Liver (tissue), 10 donors: ENCODE measurements at places on chromosomes 5 and 9.

GRCh38 chr5:10427978-10428377, 13.7 kb upstream of the ROPN1L start:
- DNase-seq, result no peak

DNA sequence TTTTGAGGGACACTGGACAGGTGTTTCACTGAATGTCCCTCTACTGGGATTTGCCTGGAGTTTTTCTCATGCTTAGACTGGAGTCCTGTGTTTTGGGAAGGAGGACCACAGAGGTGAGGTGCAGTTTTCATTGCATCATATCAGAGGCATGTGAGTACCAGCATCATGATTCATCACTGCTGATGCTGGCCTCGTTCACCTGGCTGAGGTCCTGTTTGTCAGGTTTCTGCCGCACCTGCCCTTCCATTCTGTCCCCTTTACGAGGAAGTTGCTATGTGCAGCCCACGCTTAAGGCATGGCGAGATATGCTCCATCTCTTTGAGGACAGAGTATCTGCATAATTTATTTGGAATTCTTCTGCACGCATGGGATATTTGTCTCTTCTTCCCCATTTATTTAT, 162.1 kb downstream of the TENT4A start:
- no peak for DNase-seq

- no peak for DNase-seq
These were observed 10.9 kb upstream of the IL12B start for GRCh38 chr5:159341145-159341544.

- no peak for DNase-seq
These were observed 28.5 kb downstream of the FUBP3 start for GRCh38 chr9:130607640-130608420.

- DNase-seq, result no peak
These were observed 49.1 kb downstream of the MTREX start for GRCh38 chr5:55356896-55357295.

DNA sequence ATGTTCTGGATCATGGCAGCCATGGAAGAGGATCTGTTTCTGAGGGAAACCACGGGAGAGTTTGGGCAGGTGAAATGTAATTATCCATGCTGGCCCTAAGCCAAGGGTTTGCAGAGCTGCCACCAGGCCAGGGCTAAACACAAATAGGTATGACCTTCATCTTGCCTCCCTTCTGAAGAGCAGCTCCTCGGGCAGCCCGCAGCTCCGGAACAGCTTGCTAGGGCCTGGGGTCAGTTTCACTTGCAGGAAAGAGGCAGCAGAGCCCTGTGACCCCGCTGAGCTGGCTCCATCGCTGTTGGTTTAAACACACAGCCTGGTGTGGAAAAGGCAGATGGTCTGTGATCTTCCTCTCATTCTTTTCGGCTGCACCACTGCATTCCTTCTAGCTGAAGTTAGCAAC, 141.4 kb downstream of the TMEM38B start:
- DNase-seq, result no peak

- peak; percentile 10 for DNase-seq
These were observed 81.7 kb downstream of the MACROH2A1 start for GRCh38 chr5:135317286-135317685.

- DNase-seq, result no peak
These were observed 370.7 kb downstream of the ZSWIM6 start for GRCh38 chr5:61702784-61703183.

DNA sequence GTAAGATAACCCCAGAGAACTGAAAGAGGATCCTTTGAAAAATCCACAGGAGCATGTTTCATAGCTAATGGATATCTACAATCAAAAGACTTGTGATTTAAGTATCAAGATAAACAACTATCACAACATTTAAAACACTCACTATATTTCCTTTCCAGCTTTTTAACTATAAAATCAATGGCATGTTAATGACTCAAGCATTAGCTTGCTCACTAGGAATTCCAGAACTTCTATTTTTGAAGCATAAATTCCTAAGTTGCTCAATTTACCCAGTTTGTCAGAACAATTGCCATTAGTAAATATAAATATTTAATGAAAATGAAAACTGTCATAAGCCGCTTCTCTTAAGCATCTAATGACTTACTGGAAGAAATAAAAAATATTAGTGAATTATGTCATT, 355.3 kb downstream of the PRELID2 start:
- no peak for DNase-seq

GRCh38 chr5:36355516-36355915, 53.8 kb upstream of the RANBP3L start:
- no peak for DNase-seq

- no peak for DNase-seq
These were observed 162.1 kb downstream of the CCDC192 start for GRCh38 chr5:127865273-127865672.

DNA sequence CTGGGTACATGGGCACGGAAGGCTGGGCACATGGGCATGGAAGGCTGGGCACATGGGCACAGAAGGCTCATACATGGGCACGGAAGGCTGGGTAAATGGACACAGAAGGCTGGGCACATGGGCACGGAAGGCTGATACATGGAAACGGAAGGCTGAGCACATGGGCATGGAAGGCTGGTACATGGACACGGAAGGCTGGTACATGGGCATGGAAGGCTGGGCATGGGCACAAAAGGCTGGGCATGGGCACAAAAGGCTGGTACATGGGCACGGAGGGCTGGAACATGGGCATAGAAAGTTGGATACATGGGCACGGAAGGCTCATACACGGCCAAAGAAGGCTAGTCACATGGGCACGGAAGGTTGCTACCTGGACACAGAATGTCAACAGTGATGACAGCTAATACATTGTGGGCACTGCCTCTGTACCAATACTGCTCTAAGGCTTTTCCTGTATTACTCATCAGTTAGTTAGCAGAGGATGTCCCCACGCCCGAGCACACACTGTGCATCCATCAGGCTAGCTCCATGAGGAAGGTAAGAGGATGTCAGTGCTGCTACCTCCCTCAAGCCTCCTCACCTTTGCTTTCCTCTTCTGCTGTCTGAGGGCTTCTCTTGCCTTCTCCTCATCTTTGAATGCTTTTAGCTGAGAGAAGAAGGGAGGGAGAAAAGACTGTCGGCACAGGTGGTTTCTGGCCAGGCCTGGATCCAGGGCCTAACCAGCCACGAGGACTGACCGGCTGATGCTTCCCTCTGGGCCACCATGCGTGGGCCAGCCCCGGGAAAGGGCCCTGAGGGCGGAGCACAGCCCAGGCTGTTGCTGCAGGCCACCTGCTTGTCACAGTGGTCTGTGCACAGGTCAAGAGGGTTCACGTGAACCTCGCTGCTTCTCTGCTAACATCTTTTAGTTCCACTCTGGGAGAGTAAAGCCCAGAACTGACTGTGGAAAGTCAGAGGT, 14.3 kb downstream of the GPX3 start:
- no peak for DNase-seq

GRCh38 chr5:14414007-14414406, 167.6 kb upstream of the OTULINL start:
- no peak for DNase-seq

GRCh38 chr5:149904293-149904886, 40.2 kb downstream of the PDE6A start:
- DNase-seq, result no peak

- no peak for DNase-seq
These were observed 59.6 kb downstream of the ZNF622 start for GRCh38 chr5:16406023-16406422.

- no peak for DNase-seq
These were observed 49.4 kb downstream of the FNIP1 start for GRCh38 chr5:131747180-131748105.

DNA sequence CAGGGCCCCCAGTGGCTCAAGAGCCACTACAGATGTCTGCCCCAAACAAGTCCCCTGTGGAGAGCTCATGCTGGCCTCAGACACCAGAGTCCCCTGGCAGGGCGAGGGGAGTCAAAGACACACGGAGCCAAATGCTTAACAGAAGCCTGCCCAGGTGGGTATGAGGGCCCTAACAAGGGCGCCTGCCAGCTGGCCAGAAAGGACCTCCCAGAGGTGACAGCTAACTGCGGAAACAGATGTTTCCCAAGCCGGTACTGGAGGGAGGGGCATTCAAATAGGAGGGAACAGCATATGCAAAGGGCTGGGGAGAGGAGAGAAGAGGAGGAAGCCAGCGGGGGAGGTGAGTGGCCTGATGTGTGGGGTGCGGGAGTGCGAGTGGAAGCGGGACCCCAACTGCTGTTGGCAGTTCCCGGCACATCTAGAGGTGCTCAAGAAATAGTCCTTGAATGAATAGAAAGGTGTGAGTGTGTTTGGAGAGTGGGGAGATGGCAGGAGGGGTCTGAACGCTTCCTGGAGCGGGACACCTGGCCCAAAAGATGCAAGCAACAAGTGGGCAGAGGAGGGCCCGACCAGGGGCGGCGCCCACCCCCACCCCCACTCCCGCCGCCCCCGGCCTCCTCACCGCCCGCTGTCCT, 824 bp downstream of the MXD3 start:
- no peak for DNase-seq
